Right atrium auricular region (tissue), 2 donors: ENCODE measurements at places on chromosomes 5 and 9. TPM values are rescaled to one million over a fixed set of nuclear protein-coding genes. Genes with fewer than 3 reads are reported as not detected.
A peak's percentile ranks its signal among the peaks of the same experiment; 100 is the strongest.

TRIM7 gene
- total RNA-seq, result 4.1 TPM

MACROH2A1 gene
- 149 TPM for total RNA-seq

PDGFRB gene
- total RNA-seq, result 68.7 TPM

PCDHA12 gene
- 0.59 TPM for total RNA-seq

OBP2B gene
- total RNA-seq, result not detected

IER5L gene
- total RNA-seq, result 11.6 TPM

PCDHA11 gene
- total RNA-seq, result 0.12 TPM

GGTA1 gene
- 15.2 TPM for total RNA-seq

HAVCR1 gene
- not detected for total RNA-seq

EQTN gene
- not detected for total RNA-seq

PCDHAC1 gene
- 0.51 TPM for total RNA-seq

GTF3C4 gene
- total RNA-seq, result 9.1 TPM

RFESD gene
- total RNA-seq, result 1.9 TPM

DNA sequence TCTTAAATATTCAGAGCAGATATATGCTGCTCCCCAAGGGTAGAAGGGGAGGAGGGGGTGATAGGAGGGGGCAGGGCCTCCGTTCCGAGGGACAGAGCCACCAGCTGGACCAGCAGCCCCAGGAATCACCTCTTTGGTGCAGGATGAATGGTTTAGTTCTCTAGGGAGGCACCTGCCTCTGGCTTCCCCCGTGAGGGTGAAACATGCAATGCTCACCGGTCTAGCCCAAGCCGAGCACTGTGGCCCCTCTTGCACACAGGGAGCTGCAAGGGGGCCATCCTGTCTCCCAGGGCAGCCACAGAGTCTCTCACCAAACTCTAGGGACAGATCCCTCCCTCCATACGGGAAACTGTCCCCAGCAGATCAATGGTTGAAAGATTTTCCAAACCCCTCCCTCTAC is 163.7 kb downstream of the DAB2IP start:
- no peak for DNase-seq

DNA sequence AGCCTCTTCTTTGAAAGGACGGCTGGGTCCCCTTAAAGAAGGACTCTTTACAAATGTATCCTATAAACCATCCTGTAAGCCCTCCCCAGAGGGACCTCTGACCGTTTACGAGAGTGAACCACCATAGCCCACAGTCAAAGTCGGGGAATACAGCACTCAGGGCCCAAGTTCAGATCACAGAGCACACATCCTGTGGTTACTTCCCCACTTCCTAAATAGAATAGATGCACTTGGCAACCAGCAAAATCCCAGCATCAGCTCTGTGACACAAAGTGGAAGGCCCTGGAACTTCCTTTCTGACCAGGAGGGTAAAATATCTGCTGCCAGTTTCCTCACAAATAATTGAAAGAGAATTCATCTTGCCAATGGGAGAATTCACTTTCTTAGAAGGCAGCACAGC is 6.9 kb upstream of the IGFBPL1 start:
- DNase-seq, result peak; percentile 26

DNA sequence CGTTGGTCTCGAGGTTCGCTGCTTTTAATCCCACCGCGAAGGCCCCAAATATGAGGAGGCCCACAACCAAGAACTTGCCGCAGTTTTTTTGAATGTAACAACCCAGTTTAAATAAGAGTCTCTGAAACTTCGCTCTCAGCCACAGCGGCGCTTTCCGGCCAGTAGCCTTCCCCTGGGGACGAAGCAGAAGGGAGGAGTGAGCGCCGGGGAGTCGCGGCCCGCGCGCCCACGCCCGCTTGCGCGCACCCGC is 10.4 kb downstream of the PTCH1 start:
- no peak for DNase-seq

DNA sequence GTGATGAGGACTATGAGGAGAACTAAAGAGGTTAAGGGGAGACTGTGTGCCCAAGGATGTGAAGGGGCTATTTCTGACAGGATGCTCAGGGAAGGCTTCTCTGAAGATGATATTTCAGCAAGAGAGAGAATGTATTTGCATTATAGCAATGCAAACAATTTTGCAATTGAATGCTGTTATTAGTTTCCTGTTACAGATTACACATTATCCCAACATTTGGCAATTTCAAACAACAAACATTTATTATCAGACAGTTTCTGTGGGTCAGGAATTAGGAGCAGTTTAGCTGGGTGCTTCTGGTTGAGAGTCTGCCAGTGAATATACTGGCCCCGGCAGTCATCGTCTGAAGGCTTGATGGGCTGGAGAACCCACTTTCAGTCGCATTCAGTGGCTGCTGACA is 228.0 kb downstream of the MARCHF11 start:
- no peak for DNase-seq

GRCh38 chr9:18997151-18997550 is 35.9 kb downstream of the SAXO1 start:
- DNase-seq, result no peak

DNA sequence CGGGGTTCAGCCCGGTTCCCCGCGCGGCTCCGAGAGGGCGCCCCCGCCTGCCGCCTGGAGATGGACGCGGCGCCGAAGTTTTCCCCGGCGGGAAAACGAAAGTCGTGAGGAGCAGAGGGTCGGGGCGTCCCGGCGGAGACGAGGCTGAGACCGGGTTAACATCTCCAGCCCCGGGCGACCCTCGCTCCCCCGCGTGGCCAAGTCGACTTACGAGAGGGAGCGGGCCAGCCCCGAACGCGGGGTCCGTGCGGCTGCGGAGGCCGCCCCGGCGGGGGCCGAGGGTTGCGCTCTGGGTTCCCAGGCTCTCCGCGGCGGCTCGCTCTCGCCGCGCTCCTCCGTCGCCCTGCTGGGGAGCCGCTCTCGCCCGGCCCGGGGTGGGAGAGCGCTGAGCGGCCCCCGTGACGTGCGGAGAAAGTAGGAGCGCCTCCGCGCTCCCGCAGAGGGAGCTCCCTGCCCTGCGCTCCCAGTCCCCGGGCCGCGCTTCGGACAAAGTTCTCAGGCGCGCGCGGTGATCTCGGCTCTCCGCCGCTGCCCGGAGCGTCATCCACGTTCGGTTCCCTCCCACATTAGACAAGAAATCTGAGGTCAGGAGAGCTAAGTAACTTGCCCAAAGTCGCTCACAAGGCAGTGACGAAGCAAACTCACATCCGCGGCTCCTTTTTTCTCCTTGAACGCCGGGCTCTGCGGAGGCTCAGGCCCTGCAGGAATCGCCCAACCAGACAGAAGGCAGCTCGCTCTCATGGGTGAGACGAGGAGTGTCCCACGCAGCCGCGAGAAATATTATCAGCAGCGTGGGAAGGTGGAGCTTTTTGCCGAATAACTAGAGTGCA is 1.2 kb upstream of the GCNT4 start:
- DNase-seq, result peak; percentile 61

GRCh38 chr5:140632366-140633020 is 482 bp downstream of the CD14 start:
- DNase-seq, result peak; percentile 68

DNA sequence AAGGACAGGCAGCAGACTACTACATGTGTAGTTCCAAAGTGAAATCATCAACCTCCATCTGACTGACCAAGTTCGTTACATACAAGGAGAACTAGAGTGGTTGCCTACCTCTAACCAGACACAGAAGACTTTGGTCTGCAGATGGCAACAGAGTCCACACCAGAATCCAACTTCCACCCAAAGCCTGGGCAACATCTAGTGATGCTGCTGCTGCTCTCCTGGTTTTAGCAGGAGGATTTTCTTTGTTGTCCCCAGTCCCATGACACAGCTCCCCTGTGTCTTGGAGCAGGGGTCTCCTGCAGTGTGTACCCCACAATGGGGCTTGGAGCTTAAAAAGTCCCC is 46.4 kb upstream of the APC start:
- DNase-seq, result no peak

DNA sequence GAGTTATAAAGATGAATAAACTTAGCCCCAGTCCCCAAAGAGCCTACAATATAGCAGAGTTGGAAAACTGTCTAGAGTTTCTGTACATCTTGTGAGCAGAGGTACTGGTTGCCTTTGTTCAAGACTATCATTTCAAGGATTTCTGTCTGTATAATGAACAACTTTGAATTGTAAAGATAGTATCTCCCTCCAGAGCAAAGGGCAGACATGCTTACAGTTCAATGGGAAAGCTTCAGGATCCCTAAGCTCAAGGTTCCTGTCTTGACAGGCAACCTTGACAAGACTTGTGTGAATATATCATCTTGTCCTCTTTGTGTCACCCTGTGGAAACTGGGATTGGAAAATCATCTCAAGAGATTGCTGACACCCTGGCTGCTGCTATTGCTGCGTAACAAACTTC is 242.8 kb upstream of the VLDLR start:
- DNase-seq, result no peak

- no peak for DNase-seq
Measured at GRCh38 chr5:142881784-142882126, 111.6 kb downstream of the ARHGAP26 start.

GRCh38 chr9:19140259-19140658 is 13.0 kb upstream of the PLIN2 start:
- no peak for DNase-seq

GRCh38 chr9:123326662-123327093 is 29.3 kb upstream of the CRB2 start:
- DNase-seq, result no peak

DNA sequence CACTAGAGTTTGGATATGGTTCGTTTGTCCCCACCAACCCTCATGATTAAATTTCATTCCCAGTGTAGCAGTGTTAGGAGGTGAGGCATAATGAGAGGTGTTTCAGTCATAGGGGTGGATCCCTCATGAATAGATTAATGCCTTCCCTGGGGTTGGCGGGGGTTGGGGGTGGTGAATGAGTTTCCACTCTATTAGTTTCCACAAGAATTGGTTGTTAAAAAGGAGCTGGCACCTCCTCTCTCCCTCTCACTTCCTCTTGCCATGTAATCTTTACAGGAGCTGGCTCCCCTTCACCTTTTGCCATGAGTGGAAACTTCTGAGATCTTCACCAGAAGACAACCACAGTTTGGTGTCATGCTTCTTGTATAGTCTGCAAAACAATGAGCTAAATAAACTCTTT is 333.7 kb downstream of the ENC1 start:
- no peak for DNase-seq

- DNase-seq, result no peak
Measured at GRCh38 chr9:4594994-4595393, 67.1 kb upstream of the PLPP6 start.

- DNase-seq, result no peak
Measured at GRCh38 chr5:125293726-125294125, 547.3 kb upstream of the ZNF608 start.

GRCh38 chr5:10761933-10762775 is 1.1 kb upstream of the DAP start:
- peak; percentile 83 for DNase-seq

GRCh38 chr5:1447671-1448361 is 2.6 kb upstream of the SLC6A3 start:
- no peak for DNase-seq

- DNase-seq, result peak; percentile 87
Measured at GRCh38 chr5:136053336-136054141, 24.8 kb downstream of the TGFBI start.

- DNase-seq, result peak; percentile 71
Measured at GRCh38 chr9:113808391-113809358, 67.4 kb upstream of the ZNF618 start.

DNA sequence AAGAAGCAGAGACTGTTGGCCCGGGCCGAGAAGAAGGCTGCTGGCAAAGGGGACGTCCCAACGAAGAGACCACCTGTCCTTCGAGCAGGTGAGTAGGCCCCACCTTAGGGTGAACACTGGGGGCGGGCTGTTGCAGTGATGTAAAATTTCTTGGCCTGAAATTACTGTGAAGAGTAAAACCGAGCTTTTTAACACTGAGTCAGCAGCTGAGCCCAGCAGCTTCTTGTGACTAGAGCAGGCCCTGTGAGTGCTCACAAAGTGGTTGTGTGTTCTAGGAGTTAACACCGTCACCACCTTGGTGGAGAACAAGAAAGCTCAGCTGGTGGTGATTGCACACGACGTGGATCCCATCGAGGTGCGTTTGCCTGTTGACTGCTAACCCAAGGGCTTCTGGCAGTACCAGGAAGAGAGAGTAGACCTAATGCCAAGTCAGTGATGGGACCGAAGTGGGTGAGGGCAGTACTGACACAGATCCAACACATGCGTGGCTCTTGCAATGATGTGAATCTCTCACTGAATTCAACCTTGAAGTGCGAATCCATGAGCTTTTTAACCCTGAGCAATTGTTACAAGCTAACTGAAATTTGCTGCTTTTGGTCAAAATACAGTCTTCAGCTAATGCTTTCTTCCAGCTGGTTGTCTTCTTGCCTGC is 2.1 kb downstream of the RPL7A start:
- DNase-seq, result no peak

- peak; percentile 43 for DNase-seq
Measured at GRCh38 chr5:135890867-135891266, 4.8 kb downstream of the IL9 start.

DNA sequence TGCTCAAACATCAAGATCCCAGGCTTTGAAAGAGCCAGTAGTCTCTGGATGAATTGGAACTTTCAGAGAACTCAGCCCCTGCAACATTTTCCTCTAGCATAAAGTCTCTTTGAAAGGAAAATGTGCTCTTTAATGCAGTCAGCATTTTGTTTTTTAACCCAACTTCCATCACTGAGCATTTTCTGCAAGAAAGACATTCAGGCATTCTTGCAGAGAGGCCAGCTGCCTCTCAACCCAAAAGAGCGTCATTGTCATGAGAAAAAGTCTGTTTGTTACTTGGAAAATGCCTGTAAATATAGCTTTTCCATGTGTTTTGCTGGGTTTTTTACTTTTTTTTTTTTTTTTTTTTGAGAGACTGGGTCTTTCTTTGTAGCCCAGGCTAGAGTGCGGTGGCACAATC is 225.0 kb downstream of the ADAMTSL1 start:
- no peak for DNase-seq

GRCh38 chr9:72807765-72808445 is 144.9 kb downstream of the ALDH1A1 start:
- no peak for DNase-seq

DNA sequence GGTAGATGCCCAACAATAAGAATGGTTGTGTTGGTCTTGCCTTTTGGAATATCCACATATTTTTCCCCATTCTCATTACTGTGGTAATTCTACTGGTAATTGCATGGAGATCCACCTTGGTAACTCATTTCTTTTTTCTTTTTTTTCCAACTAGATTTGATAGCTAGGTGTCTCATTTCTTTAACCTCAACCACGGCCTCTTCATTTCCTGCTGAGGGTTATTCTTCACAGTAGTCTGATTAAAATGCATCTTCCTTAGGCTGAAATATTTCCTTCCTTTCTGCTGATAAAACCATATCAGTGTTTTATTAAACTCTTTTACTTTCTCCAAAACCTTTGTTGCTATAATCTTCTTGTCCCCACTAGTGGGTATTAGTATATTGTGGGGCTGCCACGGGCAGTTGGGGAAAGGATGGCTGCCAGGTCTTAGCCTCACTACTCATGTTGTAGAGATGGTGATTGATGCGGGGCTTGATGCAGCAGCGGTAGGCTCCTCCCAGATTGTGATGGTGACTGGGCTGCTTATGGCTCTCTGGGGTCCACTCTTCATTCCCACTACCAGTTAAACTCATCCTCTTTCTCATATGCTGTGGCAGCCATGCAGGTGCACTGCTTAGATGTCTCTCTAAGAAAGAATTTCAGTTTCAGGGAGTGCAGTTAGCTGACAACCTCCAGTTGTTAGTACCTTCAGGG is 35.9 kb downstream of the KIF2A start:
- DNase-seq, result no peak

- no peak for DNase-seq
Measured at GRCh38 chr5:177198738-177199137, 65.2 kb downstream of the NSD1 start.

- no peak for DNase-seq
Measured at GRCh38 chr5:53873235-53873634, 312.8 kb downstream of the NDUFS4 start.
